ENCODE measurements at places on chromosomes 6 and 20.

DNA sequence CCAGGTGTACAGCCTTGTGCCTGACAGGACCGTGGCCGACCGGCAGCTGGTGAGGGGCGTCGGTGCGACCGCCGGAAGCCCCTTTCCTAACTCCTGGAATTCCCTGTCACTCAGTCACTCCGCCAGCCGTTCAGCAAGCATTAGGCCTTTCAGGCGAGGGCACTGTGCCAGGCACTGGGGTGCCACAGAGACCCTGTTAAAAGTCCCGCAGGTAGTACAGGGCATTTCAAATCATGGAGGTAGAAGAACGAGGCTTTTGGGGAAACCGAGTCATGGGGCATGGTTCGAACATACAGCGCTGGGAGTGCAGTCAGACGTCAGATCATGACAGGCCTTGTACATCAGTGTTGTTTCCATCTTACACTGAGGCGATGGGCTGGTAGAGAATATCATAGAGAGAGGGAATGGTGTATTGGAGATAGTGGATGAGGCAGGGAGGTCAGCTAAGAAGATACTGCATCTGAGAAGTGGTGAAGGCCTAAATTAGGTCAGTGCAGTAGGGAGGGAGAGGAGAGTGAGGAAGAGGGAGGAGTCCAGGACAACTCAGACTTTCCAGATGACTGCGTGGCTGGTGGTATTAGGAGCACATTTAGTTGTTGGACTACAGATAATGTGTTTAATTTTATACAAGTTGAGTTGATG, 892 bp upstream of the DXO start:
- no peak for DNase-seq

DNA sequence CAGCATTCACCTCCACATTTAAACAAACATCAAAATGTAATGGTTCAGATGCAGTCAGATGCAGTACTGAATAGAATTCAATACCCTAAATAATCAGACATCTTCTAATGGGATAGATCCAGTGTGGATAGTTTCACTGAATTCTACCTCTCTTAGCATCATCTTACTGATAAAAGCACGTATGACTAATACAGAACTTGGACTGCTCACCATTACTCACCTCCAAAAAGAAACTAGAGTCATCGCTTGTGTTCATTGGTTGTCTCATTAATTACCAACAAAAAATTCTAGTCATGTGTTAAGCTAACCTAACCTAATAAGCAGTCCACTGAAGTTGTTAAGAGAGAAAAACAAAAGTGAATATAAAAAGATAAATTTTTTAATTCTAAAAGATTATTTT, 165.9 kb upstream of the IRAK1BP1 start:
- no peak for DNase-seq

GRCh38 chr20:62557462-62557861, 81.7 kb upstream of the GATA5 start:
- DNase-seq, result no peak

DNA sequence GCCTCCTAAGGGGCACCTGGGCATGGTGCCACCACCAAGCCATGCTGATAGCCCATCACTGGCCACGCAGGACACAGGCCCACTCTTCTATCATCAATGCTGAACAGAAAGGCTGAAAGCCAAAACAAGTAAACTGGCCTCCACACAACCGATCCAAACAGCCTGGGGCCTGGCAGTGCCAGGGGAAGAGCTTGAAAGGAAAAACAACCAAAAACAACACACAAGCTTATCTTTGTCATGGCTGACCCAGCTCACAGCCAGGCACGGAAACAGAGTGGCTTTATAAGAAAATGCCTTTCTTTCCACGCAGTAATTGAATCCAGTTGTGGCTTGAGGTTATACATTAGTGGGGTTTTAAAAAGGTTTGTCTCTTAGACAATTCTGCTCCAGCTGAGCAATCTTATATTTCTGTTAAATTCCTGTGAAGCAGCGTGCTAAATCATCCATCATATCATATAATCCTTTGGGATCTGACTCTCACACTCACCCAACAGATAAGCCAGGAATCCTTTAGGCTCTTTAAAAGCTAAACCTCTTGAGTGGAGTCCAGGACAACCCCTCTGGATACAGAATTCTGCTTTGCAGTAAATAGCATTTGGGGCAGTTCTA, 65.4 kb upstream of the SLC22A16 start:
- no peak for DNase-seq

- DNase-seq, result no peak
Observed at GRCh38 chr6:17265570-17265969, 15.6 kb upstream of the RBM24 start.

- no peak for DNase-seq
Observed at GRCh38 chr20:8449123-8449522, 317.1 kb downstream of the PLCB1 start.

- DNase-seq, result no peak
Observed at GRCh38 chr6:100726666-100727065, 154.5 kb downstream of the ASCC3 start.

- DNase-seq, result no peak
Observed at GRCh38 chr20:10470276-10470675, 35.2 kb downstream of the SLX4IP start.

GRCh38 chr20:51700809-51701285, 67.3 kb downstream of the ATP9A start:
- DNase-seq, result no peak

DNA sequence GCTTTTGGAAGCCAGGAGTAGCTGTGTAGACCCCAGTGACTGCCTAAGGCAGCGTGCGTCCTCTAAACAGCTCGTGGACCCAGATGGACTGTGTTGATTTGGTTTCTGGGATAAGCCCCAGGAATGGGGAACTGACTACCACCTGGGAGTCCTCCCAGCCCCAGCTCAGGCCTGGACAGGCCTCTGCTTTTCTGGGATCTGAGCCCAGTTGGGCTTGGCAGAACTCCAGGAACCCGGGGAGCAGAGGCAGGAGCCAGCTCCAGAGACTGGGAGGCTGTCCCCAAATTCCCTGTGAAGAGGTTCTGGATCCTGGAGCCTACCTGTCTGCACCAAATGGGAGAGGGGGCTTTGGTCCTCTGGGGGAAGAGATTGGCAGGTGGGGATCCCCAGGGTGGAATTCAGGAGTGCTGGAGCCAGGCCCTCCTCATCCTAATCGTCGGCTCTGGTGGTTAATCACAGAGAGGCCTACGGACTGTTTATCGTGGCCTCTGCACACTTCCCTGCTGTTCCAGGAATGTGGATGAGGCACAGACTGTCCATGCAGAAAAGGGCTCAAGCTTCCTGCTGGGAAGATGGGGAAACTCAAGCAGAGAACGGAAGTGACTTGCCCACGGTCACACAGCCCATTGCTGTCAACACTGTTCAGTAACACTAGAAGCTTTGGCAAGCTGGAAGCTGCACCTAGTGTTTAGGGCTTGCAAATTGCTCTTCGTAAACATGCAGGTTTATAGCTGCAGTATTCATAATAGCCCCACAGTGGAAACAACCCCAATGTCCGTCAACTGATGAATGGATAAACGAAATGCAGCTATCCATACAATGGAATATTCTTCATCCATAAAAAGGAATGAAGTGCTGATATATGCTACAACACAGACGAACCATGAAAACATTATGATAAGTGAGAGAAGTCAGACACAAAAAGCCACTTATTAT, 100.6 kb downstream of the KCNB1 start:
- DNase-seq, result no peak

- no peak for DNase-seq
Observed at GRCh38 chr6:119446609-119447008, 97.0 kb upstream of the MAN1A1 start.
